ENCODE measurements at places on chromosomes 2 and 18.

DNA sequence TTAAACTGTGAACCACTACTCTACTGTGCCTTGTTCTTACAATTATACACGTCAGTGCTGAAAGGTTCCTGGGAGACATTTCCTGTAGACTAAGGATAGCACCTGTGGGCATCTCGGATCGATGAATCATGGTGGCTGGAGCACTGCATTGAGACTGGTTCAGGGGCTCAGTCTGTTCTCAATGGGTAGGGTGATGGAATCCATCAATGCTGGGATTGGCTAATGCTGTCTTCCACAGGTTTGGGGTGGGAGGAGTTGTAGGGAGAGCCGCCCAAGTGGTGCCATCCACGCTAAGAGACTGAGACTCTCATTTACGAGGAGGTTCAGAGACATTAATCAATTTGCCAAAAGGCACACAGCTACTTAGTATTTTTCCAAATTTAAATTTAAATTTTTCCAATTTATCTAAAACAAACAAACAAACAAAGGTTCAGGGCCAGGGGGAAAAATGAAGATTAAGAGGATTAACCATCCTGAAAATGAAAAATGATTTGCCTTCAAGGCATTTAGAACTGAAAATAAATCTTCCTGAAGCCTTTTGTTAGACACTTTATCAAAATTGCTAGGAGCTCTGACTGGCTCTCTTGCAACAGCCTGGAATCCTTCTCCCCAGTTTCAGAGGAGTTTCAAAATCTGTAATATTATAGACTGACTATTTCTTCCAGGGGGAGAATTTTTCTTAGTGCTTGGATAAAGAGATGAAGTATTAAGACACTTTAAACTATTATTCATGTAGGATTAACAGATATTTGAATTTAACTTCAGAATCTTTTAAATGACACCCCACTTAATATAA, 359.2 kb downstream of the TGIF1 start:
- no peak for DNase-seq

DNA sequence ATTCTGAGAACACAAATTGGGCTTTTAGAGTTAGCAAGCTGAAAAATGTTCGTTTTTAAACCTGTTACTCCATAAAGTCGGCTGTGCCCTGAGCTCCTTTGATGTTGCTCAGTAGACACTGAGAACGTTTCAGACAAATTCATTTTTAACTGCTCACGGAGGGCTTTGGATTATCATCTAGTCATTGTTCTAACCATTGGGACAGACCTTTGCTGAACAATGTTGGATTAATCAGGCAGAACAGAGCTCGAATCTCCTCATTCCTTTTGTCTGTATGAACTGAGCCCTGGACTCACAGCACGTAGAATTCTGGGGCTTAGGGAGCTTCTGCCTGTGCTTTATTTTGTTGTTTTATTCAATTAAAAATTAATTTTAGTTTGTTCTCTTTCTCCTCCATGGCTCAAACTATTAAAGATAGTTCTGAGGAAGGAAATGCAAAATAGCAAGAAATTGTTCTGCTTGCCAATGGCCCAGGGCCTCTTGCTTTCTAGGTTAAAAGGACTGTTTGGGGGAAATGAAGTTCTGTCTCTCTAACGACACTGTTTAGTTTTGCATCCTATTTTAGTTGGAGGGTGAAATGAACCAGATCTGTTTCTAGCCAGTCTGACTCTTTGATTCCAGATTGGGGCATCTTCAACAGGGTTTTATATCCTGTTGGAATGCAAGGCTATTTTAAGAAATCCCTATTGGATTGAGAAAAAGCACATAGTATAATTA, 114.7 kb upstream of the CXCR4 start:
- no peak for DNase-seq

DNA sequence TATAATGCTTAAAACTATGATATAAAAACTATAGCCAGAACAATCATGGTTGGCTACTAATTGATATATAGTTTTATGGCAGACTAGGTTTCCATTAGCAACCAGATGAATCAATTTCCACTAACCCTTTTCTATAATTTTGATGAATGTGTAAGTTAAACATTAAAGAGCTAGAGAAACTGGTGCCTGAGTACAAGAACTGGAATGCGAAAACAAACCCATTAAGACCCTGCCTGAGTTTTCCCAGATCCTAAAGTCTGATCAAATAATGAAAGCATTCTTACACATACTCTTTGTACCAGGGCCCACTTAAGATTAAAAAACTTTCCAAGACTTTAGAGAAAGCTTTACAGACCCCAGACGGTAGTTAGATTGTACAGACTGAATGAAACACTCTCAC, 21.3 kb downstream of the MRPL19 start:
- DNase-seq: no peak

GRCh38 chr2:131488306-131489205, 3.6 kb downstream of the MZT2A start:
- no peak for DNase-seq
